ENCODE measurements at places on chromosomes 12 and 14. TPM values are rescaled to one million over a fixed set of nuclear protein-coding genes. Genes with fewer than 3 reads are reported as not detected.
A peak's percentile ranks its signal among the peaks of the same experiment; 100 is the strongest.

- DNase-seq = no peak
These were observed 35.7 kb downstream of the IQSEC3 start for GRCh38 chr12:101969-102878.

- peak; percentile 32 for DNase-seq
These were observed 266.3 kb downstream of the ZFP36L1 start for GRCh38 chr14:68526512-68527091.

DNA sequence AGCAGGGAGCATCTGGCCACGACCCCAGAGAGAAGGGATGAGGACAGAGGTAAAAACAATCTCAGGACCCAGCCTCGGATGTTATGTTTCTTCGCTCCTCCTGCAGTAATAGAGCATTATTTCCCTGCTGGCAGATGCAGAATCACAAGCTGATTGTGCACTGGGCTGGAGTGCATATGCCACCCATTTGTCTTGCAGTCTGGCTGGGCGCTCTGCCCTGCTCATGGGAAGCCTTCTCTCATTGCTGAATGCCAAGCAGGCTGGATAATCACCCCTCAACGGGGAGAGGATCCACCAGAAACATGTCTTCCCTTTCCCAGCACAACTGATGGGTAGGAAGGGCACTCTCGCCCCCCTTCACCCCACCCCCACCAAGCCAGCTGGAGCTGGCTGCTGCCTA lies 8.5 kb upstream of the VASH1 start:
- DNase-seq = no peak

GRCh38 chr12:72746048-72746447 lies 473.9 kb downstream of the TRHDE start:
- DNase-seq = no peak

- no peak for DNase-seq
These were observed 331.7 kb downstream of the SOX5 start for GRCh38 chr12:23617749-23618148.

DNA sequence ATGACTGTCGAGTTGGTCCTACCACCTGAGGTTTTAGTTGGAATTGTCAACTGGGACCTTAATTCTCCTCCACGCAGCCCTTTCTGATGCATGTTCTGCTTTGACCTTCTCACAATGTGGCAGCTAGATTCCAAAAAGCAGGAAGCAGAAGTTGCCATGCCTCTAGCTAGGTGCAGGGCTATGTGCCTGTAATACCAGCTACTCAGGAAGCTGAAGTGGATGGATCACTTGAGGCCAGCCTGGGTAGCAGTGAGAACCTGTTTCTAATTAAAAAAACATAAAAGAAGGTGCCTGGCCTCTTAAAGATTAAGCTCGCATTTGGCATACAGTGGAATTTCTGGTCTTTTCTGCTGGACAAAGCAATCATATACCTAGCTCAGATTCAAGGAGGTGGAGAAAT lies 77.1 kb downstream of the FGD4 start:
- no peak for DNase-seq

The ACOT6 gene
- not detected for polyA plus RNA-seq

- DNase-seq = no peak
These were observed 6.6 kb upstream of the CALCOCO1 start for GRCh38 chr12:53733807-53734200.

DNA sequence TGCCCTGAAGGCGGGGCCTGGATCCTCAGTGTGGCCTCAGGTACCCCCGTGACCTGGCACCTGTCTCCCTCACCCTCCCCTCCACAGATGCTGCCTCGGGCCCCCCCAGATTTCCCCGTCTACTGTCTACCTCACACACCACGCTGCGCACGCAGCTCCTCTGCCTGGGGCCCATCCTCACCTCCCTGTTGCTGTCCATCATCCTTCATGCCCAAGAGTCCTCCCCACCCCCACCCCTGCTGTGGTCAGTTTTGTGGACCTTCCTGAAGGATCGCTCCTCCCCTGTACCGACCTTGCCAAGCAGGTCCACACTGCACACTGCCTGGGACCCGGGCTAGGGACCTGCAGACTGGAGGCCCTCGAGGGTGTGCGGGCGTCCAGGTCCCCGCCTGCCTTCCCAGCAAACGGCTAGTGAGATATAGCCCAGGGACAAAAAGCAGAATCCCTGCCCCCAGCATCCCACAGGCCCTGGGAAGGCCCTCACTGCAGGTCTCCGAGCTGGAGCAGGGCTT lies 197.4 kb upstream of the DIO3 start:
- DNase-seq = peak; percentile 39

DNA sequence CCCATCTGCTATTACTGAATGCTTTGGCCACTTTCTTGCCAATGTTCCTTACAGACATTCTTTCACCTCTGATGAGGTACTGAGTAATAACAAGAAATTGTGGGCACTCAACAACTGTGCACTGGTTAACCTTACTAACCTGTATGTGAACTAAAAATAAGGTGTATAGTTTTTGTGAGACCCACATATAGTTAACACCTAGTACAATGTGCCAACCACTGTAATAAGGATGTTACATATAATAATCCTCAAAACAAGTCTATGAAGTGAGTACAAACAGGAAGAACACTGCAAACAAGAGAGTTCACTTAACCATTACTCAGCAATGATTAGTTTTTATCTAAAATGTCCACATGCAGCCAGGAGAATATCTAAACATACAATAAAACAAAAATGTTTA lies 4.5 kb downstream of the DDHD1 start:
- no peak for DNase-seq
